ENCODE measurements at places on chromosomes 1 and 21.

DNA sequence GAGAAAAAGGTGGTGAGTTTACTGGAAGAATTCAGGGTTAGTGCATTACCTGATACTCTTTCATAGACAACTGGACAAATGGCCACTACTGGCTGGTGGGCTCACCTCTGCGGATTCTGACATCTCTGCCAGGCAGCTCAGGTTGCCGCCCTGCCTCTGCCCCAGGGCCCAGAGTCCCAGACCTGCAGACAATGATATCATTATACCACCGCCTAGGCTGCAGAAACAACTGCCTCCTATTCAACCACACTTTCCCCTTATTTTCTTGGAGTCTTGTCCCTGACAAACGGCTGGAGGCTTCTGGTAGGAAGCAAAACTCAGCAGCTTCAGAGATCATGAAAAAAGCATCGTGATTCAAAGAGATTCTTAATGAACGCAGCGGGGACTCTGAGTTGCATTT, 37.0 kb downstream of the IRF2BP2 start:
- DNase-seq = no peak

DNA sequence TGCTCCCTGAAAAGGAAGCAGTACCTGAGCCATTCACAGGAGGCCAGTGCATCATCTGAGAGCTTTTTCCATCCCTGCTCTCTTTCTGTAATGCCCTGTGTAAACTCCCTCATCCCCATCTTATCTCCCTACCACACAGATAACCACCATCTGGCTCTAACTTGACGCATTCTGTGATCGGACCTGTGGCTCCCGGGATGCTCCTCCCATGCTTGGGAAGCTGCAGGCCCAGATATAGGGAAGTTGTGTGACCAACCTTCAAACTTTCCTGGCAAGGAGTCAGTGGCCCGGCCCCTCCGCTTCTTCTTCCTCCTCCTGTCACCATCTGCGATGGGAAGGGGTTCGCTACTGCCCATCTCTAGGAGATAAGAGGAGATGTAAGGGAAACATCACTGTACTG, 21.1 kb downstream of the MKNK1 start:
- DNase-seq = no peak

GRCh38 chr1:201142011-201142848, 12.0 kb downstream of the TMEM9 start:
- DNase-seq = no peak

DNA sequence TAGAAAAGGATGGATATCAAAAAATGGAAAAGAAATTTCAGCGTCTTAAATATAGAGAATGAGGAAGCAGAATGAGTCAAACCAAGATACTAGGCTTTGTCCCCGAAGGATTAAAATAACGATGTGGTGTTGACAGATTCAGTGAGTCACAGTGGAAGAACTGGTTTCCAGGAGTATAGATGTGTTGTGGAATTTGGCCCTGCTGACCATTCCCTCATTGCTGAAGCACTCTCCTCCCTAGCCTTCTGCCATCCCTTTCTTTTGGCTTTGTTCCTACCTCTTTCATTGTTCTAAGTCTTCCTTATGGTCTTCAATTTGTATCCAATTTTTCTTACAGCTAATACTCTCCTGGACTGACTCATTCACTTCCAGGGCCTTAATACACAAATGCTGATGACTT, 23.1 kb upstream of the USP25 start:
- DNase-seq = no peak

GRCh38 chr1:85074365-85074964, 26.2 kb upstream of the MCOLN3 start:
- DNase-seq = no peak

DNA sequence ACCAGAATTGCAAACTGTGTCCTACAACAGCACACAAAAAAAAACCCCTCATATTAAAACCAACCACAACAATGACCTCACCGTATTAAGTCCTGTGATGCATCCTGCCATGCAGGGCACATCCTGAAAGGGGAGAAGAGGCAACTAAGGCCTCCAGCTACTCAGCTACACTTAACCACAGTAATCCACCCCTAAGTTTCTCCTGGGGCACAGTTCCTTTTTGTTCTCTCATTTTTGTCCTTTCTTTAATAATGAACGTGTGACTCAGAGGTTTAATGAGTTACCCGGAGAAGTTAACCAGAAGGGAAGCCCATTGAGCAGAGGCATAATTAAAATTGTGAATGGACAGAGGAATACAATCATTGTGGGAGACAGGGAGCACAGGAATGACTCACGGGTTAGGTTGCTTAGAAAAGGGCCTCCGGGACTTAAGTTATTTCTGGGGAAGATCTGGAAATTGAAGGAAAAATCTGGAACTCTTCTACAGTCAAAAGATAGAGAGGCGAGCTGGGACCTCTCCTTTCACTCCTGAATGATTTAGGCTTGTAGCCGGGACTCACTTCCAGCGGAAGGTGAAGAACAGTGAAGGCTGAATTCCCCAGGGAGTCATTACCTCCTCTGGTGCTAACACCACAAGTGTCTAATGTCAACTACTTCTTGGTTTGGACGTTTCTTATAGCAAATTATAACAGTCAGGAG, 36.9 kb upstream of the HIVEP3 start:
- DNase-seq = no peak
